Endodermal cell (in vitro differentiated cells): ENCODE measurements at places on chromosomes 7 and 10. TPM values are rescaled to one million over a fixed set of nuclear protein-coding genes. Genes with fewer than 3 reads are reported as not detected.

Gene PDE1C
- total RNA-seq: 0.32 to 0.96 TPM (median 0.60 TPM) in 3 replicates

- no peak for DNase-seq
These were observed 1.2 kb downstream of the HSPA14 start for GRCh38 chr10:14839305-14839695.

GRCh38 chr7:152341039-152341913, 94.5 kb downstream of the KMT2C start:
- DNase-seq: peak; percentile 51

Gene TNS3
- total RNA-seq: 32.5 to 34.1 TPM (median 33.8 TPM) in 3 replicates

Gene AOAH
- 0.59 and 0.70 TPM in 2 replicates for total RNA-seq

DNA sequence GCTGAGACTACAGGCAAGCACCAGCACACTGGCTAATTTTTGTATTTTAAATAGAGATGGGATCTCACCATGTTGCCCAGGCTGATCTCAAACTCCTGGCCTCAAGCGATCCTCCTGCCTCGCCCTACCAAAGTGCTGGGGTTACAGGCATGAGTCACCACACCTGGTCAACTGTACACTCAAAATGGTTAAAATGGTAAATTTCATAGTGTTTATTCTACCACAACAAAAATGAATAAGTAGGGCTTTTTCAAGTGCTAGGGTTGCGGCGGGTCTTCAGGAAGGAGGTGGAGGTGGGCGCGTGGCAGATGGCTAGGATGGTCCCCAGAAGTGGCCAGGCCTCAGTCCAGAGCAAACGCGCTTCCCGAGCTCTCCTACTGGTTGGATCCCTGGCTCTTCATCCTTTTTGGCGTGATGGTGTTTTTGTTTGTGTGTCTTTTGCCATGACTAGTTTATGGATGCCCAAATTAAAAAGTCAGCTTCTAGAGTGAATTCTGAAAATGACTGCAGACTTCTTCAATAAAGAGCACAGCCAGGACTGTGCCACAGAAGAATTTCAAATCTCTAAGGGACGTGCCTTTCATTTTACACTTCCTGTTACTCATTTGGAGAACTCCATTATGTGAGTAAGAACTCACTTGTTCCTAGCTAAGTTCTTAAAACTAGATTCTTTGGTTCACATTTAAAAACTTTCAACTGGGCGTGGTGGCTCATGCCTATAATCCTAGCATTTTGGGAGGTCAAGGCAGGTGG, 73.9 kb downstream of the TMEM130 start:
- DNase-seq: no peak

Gene KIAA1217
- total RNA-seq: 22.2 and 25.4 TPM in 2 replicates

- no peak for DNase-seq
These were observed 118.3 kb downstream of the RAPGEF5 start for GRCh38 chr7:22238354-22239311.

- no peak for DNase-seq
These were observed 44.7 kb upstream of the TRUB1 start for GRCh38 chr10:114893251-114893650.

DNA sequence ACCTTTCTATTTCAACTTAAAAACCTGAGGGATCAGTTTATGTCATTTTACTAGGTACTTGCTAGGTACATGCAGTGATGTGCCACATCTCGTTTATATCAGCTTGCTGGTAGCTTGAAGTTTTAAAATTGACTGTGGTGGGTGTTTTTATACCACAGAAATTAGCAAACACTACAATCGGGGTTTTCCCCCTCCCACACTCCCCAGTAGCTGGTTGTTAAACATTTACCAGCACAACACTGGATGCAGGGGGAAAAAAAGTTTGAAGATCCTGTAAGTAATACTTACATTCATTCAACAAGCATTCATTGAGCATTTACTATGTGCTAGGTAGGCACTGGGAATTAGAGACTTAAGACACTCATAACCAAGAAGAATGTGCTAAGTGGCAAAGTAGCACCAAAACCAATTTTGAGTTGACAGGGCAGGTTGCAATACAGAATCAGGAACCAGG, 32.6 kb downstream of the USP6NL start:
- DNase-seq: no peak

Gene LRRD1
- total RNA-seq: not detected in 3 replicates

DNA sequence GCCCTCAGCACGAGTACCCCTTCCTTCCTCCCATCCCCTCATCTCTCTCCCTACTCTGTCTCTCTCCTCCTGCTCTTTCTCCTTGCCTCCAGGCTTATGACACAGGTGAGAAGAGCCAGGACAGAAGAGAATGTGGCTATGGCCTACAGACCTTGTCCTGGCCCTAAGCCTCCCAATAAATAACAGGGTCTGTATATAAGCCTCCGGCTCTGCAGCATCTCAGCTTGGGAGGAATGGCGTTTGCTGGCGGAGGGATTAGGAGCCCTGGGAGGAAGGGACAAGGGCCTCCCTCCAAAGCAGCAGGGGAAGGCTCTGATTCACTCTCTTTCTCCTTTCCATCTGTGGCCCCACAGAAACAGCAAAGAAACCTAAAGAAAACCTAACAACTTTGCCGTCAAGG, 45.8 kb downstream of the COL13A1 start:
- DNase-seq: no peak

Gene ADIRF
- 0.53 to 1.4 TPM in 2 of 3 replicates, not detected in the other for total RNA-seq

Gene VWC2
- total RNA-seq: not detected in 2 replicates

Gene MMP21
- total RNA-seq: not detected in 3 replicates

DNA sequence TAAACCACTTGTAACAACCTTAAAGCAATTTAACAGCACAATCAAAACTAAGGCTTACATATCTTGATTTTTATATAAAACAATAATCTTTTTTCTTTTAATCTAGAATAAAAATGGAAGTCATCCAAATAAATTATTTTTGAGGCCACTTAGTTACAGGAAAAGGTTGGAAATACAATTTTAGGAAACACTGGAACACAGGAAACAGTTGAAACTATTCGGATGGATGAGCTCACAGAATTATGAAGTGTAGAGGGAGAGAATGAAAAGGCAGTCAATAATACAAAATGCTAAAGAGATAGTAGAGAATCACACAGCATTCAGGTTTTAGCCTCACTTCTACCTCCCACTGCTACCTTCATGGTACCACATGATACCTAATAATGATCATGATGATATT, 124.2 kb downstream of the SEMA3D start:
- DNase-seq: no peak
